ENCODE measurements at places on chromosomes 7 and 10. TPM values are rescaled to one million over a fixed set of nuclear protein-coding genes. Genes with fewer than 3 reads are reported as not detected.
A peak's percentile ranks its signal among the peaks of the same experiment; 100 is the strongest.

GRCh38 chr7:31410265-31410664 lies 69.7 kb upstream of the NEUROD6 start:
- no peak overlapping the region for H3K4me3 ChIP-seq
- no peaks in the 10 kb centered on the region for H3K36me3 ChIP-seq
- DNase-seq = no peak

Gene CCL26
- not detected for total RNA-seq

GRCh38 chr10:124279882-124280281 lies 138.8 kb downstream of the OAT start:
- H3K27me3 ChIP-seq = peaks cover 1% of the 10 kb centered on the region
- no peaks in the 10 kb centered on the region for H3K4me1 ChIP-seq
- DNase-seq = no peak
- H3K4me3 ChIP-seq = no peak overlapping the region
- no peaks in the 10 kb centered on the region for H3K36me3 ChIP-seq

GRCh38 chr7:130157700-130158099 lies 47.5 kb downstream of the TMEM209 start:
- no peak overlapping the region for H3K4me3 ChIP-seq
- peaks cover 50% of the 10 kb centered on the region for H3K36me3 ChIP-seq
- H3K27me3 ChIP-seq = peaks cover 2% of the 10 kb centered on the region
- H3K4me1 ChIP-seq = no peaks in the 10 kb centered on the region
- DNase-seq = no peak

DNA sequence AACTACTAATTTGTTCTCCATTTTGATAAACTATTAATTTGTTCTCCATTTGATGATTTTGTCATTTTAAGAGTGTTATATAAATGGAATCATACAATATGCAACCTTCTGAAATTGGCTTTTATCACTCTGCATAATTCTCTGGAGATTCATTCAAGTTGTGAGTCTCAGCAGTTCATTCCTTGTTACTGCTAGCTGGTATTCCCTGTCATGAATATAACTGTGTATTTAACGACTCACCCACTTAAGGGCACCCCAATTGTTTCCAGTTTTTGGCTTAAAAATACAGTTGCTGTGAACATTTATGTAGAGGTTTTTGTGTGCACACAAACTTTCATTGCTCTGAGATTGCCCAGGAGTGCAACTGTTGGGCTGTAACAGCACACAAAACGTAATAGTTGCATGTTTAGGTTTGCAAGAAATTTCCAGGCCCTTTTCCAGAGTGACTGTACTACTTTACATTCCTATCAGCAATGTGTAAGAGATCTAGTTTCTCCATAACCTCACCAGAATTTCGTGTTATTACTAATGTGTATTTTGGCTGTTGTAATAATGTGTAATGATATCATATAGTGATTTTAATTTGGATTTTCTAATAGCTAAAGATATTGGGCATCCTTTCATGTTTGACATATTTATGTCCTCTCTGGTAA lies 153.2 kb upstream of the ADCY1 start:
- no peak overlapping the region for H3K27ac ChIP-seq
- no peak for DNase-seq
- H3K4me3 ChIP-seq = no peak overlapping the region
- H3K36me3 ChIP-seq = no peaks in the 10 kb centered on the region

DNA sequence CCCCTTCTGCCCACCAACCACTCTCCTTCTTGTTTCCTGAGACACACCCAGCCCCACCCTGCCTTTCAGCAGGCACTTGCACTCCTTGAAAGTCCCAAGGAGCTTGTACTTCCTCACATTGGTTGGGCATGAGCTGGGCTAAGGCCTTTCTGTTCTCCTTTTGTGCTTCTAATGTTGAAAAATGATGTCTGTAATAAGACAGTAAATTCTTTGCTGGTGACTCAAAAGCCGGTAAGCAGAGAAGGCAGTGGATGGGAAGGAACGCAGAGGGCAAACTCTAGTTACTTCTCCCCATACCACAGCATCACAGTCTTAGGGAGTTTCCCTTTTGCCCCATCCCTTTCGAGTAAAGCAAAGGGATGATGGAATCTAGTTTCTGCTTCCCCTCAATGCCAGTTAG lies 185.6 kb downstream of the PLXNA4 start:
- H3K27me3 ChIP-seq = peaks cover 2% of the 10 kb centered on the region
- DNase-seq = no peak
- no peak overlapping the region for H3K27ac ChIP-seq
- H3K36me3 ChIP-seq = no peaks in the 10 kb centered on the region
- no peaks in the 10 kb centered on the region for H3K4me1 ChIP-seq

DNA sequence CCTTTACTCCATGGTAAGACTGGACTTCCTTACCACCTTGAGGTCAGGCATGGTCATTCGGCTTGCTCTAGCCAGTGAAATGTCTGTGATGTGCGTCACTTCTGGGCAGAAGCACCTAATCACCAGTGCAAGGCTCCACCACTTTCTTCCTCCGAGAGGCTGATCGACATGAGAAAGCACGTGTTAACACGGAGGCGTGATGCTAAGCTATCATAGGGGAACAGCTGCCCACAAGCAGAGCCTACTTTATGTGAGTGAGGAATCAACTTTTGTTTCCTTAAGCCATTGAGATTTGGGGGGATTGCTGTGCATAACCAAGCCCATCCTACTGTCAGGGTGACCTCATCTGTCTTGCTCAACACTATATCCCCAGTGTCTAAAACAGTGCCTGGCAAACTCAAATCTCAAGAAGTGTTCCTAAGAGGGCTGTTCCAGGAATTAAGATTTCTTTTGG lies 23.1 kb upstream of the SAR1A start:
- no peaks in the 10 kb centered on the region for H3K27me3 ChIP-seq
- peaks cover 11% of the 10 kb centered on the region for H3K36me3 ChIP-seq
- H3K4me3 ChIP-seq = no peak overlapping the region
- no peak for DNase-seq
- H3K4me1 ChIP-seq = peaks cover 10% of the 10 kb centered on the region
- no peak overlapping the region for H3K27ac ChIP-seq

DNA sequence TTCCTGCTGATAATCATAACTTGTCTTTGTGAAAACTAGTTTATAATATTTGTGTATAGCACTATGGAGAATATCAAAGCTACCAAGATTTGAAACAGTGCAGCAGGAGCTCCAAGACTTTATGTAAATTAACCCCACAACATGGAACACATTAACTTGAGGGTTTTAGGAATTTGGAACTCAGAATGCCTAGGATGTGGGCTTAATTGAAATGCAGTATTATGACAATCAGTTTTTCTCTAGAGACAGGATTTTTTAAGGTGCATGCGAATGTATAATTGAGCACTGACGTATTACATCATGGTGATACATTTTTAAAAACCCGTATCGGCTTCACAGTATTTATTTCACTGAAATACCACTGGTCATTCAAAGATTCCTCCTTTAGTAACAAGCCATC lies 313.1 kb upstream of the DGKB start:
- H3K4me1 ChIP-seq = no peaks in the 10 kb centered on the region
- H3K4me3 ChIP-seq = no peak overlapping the region
- no peaks in the 10 kb centered on the region for H3K36me3 ChIP-seq
- no peak for DNase-seq
- no peak overlapping the region for H3K27ac ChIP-seq

Gene DRGX
- not detected for total RNA-seq

GRCh38 chr10:63157845-63158624 lies 24.9 kb downstream of the NRBF2 start:
- H3K27ac ChIP-seq = no peak overlapping the region
- H3K4me3 ChIP-seq = no peak overlapping the region
- no peaks in the 10 kb centered on the region for H3K27me3 ChIP-seq

DNA sequence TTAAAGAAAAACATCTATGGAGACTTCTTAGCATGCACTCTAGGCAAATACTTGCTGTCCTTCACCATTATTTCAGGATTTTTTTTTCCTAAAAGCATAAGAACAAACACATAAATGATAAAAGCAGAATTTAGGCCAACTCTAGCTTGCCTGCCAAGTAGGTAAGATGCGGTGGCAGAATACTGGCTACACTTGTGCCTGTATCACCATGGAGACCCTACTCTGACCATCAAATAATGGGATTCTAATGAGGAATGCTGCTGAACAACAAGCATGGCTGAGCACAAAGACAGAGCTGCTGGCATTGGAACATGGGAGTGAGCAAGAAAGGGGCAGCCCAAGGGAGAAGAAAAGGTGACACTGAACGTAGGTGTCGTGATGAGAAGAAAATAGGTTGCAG lies 18.5 kb upstream of the TAS2R40 start:
- no peaks in the 10 kb centered on the region for H3K36me3 ChIP-seq
- no peak overlapping the region for H3K4me3 ChIP-seq
- H3K27me3 ChIP-seq = peaks cover 12% of the 10 kb centered on the region

Gene HYAL4
- 0.25 TPM for total RNA-seq

DNA sequence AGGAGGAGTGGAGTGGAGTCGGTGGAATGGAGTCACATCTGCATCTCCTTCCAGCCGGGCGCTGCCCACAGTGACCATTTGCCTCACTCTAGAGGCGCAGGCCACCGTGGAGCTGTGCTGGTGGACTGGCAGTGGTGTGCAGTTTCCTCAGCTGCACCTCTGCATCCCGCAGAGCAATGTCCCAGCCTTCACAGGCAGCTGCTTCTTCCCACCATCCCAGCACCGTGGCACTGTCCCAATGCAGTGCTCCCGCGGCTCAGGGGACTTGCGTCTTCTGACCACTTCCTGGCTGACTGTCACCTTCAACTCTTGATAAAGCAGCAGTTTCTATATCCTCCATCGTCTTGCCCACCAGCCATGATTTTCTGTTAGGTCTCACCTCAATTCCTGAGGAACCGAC lies 90.3 kb upstream of the SFMBT2 start:
- no peak overlapping the region for H3K4me3 ChIP-seq
- H3K4me1 ChIP-seq = peaks cover 16% of the 10 kb centered on the region
- no peak for DNase-seq

DNA sequence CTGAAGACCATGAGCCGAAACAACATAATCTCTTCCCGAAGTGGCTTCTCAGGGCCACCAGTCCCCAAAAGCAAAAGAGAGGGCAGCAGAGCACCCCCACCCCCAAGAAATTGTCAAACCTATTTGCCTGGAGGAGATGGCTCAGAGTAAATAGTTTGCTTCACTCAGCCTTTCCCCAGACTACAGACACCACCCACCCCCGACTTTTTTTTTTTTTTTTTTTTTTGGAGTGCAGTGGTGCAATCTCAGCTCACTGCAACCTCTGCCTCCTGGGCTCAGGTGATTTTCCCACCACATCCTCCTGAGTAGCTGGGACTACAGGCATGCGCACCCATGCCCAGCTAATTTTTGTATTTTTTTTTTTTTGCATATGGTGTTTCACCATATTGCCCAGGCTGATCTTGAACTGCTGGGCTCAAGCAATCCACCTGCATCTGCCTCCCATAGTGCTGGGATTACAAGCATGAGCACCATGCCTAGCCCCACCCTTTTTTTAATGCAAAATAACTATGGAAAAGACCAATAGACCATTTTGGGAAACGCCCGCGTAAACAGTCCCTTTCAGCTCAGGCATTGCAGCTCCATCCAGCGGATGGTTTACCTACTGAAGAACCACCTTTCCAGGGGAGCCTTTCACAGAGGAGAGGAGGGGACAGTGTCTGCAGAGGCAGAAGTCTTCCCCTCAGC lies 9.7 kb downstream of the ZMIZ1 start:
- H3K4me1 ChIP-seq = peaks cover 9% of the 10 kb centered on the region
- H3K36me3 ChIP-seq = no peaks in the 10 kb centered on the region
- no peak for DNase-seq
- no peak overlapping the region for H3K27ac ChIP-seq
- no peaks in the 10 kb centered on the region for H3K27me3 ChIP-seq
- no peak overlapping the region for H3K4me3 ChIP-seq

DNA sequence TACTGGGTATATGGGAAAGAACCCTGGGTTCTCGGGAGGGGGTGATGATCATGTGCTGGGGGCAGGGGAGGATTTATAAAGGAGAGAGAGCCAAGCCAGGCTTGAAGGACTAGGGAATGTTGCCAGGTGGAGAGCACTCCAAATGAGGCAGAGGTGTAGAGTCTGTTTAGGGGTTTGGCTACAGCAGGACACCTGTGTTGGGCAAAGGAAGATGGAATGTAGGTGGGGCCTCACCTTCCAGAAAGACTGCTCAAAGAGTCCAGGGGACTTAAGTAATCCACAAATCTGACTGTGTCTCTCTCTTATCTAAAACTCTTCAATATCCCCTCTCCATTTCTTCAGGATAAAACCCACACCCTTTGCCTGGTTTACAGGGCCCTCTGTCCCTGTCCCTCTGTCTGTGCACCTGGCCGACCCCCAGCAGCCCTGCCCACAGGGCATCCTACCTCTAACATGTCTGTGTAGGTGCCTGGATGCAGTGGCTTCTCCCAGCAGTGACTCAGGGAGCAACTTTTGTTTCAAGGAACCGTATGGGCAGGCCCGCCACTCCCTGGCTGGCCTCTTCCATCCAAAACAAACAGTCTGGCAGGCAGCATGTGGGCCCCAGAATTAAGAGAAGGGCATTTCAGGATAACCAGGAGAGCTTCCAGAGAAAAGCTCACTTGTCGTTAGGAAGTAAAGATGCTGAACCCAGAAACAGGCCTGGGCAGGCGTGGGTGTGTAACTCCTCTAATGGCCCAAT lies 10.6 kb upstream of the PLEKHA1 start:
- peaks cover 6% of the 10 kb centered on the region for H3K27me3 ChIP-seq
- no peak overlapping the region for H3K27ac ChIP-seq
- H3K36me3 ChIP-seq = no peaks in the 10 kb centered on the region
- H3K4me1 ChIP-seq = no peaks in the 10 kb centered on the region

DNA sequence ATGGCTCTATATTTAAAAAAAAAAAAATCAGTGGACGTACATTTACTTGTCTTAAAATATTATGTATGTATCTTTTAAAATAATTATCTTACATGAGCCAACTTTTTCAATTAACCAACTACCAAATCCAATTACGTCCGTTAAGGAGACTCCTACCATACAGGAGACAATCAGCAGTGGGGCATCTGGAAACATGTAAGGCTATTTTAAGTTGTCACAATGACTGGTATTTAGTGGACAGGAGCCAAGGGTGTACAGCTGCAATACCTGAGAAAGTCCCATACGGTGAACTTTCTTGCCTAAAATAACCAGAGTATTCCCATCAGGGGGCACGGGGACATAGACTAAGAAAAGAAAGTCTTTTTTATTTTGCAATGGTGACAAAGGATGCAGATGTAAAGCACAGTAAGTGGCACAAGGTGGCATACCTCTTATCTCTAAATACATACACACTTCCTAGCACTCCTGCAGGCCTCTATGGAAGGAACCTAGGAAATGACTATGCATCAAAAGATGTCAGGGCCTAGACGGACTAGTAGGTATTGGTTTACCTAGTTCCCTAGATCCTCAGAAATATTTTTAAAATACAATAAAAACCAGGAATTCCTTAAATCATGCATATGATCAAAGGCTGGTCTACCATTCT lies 16.0 kb upstream of the TLL2 start:
- no peak overlapping the region for H3K27ac ChIP-seq
- H3K4me1 ChIP-seq = no peaks in the 10 kb centered on the region
- peaks cover 37% of the 10 kb centered on the region for H3K36me3 ChIP-seq
- H3K4me3 ChIP-seq = no peak overlapping the region
- no peaks in the 10 kb centered on the region for H3K27me3 ChIP-seq

- DNase-seq = no peak
- H3K27ac ChIP-seq = no peak overlapping the region
- H3K27me3 ChIP-seq = no peaks in the 10 kb centered on the region
Measured at GRCh38 chr7:74625446-74625845, 32.1 kb upstream of the GTF2I start.

Gene ECHDC3
- total RNA-seq = 3.5 TPM

GRCh38 chr10:100996678-100997359 lies 2.8 kb upstream of the LZTS2 start:
- peak overlapping the region; percentile 93 for H3K27ac ChIP-seq
- H3K4me3 ChIP-seq = peak overlapping the region; percentile 76
- H3K27me3 ChIP-seq = no peaks in the 10 kb centered on the region
- H3K36me3 ChIP-seq = peaks cover 18% of the 10 kb centered on the region

Measured in activated CD4-positive, alpha-beta T cell treated with anti-CD3 and anti-CD28 coated beads for 36 hours (primary cell).